Activated CD8-positive, alpha-beta memory T cell treated with anti-CD3 and anti-CD28 coated beads for 4 hours (primary cell): ENCODE measurements at places on chromosomes 3 and 15.
A peak's percentile ranks its signal among the peaks of the same experiment; 100 is the strongest.

DNA sequence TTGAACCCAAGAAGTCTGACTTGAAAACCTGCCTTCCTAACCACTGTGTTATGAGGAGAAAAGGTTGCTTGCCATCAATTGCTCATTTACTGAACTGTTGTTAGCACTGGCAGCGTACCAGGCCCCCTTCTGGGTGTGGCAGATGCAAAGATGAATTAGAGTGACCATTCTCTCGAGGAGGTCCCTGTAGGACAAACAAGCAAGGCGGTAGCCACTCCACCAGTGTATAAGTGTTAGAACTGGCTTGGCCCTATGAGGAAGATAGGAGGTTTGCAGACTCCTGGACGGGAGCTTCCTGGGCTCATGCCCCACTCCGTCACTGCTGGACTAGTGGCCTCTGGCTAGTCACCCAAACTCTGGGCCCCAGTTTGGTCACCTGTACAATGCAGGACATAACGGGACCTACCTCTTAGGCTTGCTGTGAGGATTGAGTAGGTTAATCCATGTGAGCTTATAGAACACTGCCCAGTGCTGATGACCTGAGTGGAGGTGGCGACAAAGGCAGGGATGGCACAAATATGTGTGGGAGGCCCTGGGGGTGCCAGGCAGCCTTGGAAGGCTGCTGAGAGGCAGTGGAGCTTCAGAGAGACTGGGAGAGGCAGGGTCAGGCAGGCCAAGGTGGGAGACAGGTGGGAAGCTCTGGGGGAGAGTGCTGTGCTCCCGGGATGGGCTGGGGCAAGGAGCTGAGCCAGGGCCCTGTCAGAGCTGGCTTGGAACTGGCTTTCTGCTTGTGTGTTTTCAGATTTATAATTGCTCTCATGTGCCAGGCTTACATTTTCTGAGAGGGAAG, 145.9 kb downstream of the DNAJB8 start:
- DNase-seq: no peak

DNA sequence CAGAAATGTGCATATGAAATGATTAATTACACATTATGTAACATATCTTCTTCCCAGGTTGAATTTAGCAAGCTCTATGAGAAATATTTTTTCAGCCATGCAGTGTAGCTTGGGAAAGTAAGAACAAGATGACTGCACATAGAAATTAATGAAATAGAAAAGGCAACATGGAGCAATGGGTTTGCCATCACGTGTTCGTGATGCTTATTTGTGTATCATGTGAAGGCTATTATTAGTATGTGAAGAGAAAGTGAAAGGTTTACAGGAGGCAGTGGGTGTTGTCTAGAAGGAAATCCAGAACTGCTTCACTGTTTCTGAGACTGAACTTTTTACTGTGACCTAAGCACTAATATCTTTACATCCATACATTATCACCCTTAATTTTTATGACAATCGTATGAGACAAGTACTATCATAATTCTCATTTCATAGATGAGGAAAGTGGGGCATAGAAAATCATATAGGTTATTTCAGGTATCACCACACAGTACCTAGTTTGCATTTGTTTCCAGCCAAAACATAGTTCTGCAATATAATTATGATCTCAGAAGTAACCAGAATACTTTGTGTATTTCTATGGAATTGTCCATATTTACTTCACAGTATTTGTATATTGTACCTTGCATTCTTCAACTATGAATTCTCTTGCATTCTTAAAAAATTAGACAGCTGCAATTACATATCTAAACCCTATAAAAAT, 14.9 kb downstream of the SERPINI1 start:
- DNase-seq: no peak

- DNase-seq: no peak
These were observed 146.9 kb downstream of the ERC2 start for GRCh38 chr3:56321383-56321782.

GRCh38 chr3:172239218-172239790, 199.9 kb downstream of the FNDC3B start:
- no peak for DNase-seq

GRCh38 chr15:51649659-51650521, 27.3 kb upstream of the DMXL2 start:
- peak; percentile 3 for DNase-seq

DNA sequence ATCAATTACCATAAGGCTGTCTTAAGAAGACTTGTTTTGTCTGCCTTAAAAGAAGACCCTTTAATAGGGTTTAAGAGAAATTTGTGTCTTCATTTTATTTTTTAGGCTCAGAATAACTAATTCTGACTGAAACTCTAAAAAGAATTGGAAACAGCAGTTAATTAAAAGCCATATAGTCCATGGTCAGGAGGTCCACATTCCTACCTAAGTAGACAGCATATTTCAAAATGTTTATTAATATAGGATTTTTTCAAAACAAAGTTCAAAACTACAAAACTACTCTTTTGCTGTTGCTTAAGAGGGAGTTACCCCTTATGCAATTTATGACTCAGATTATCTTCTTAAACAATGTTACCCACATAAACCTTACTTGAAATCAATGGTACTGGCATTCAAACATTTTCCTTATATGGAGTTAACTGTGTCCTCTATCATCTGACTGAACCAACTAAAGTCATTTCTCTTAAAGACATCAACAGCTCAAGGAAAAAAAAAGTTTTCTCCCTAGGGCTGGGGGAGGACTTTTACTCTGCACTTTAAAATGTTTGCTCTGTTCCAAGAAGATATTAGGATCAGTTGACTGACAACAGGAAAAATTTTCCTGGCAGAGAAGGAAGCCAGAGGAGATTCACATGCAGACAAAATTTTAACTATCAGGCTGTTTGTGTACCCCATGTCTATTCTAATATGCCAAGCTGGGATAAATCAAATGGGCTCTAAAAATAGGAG, 56.8 kb upstream of the NANOGP8 start:
- DNase-seq: no peak

DNA sequence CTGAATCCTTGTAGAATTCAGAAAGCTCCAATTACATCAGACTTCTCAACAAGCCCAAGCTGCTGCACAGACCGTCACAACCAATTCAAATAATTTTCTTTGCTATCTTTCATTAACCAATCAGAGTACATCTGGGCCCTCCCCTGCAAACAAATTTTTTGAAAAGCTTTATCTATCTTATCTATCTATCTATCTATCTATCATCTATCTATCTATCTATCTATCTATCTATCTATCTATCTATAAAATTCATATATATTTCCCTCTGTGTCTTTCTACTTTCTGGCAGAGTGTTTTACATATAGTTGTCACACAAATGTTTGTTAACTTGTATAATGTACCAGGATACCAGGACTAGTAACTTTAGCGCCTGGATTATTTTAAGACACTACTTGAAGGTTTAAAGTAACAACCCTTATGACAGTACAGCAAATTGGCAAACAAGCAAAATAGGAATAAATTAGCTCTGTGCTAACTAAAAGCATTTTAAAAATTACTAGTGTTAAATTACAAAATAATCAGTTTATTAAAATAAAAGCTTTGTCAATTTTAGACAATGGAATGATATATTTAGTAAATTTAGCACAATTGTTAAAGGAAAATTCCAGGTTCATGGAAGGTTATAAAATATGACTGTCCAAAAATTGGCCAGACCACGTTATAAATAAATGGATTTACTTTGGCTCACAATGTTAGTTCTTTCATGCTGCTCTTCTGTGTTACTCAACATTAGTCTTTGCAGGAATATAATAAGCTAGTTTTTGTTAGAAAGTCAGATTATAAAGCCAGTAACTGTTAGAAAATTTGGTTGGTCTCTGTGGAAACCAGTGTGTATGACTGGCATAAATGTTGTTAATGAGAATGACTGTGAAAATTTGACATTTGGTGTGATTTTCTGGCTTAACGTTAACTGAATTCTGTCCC, 138.6 kb downstream of the SUCNR1 start:
- DNase-seq: no peak

GRCh38 chr15:44810237-44810636, 73.9 kb downstream of the TRIM69 start:
- no peak for DNase-seq

DNA sequence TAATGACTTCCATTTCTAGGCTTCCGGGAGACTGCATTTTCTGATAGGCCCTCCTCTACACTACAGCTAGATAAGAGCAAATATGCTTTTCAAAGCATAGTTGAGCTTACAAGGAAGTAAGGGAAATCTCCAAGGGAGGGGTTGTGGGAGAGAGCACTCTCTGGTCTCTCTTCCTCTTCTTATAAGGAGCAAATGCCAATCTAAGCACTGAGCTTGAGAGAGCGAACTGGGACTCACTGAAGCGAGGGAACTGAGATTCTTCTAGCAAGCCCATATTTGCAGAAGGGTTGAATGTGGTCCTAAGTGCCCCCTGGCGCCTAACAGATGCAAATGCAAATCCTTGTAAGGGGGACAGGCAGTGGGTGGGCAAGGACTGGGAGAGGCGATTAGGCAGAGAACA, 164.8 kb downstream of the ERC2 start:
- no peak for DNase-seq

DNA sequence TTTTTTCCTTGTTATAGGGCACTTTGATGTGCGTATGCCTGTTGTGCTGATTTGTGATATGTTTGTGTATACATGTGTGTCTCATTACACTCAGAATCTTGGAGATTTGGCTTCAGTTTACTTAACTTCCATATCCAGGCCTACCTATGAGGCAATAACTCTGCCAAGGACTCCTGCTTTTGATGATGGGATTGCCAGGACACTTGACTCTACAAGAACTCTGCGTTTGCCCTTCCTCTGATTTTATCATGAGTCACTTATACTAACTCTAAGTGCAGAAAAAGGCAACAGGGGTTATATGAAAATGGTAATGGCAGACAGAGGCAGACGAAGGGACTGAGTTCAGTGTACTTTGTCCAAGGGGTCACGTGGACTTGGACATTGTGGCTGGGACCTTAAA, 33.6 kb downstream of the MCTP2 start:
- no peak for DNase-seq

DNA sequence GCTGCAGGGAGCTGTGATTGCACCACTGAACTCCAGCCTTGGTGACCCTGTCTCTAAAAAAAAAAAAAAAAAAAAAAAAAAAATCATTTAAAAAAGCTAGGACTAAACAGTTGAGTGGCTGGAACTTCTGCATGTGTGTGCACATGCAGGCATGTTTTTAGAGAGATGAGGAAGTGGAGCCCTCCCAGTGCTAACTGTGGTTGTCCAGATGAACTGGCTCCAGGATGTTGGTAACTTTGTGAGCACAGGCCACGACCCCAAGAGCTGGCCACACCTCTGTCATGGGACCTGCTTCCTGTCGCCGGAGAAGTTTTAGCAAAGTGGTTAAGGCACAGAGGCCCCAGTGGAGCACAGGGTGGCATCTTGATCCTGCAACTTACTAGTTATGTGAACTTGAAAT, 27.0 kb downstream of the CHCHD6 start:
- DNase-seq: no peak

- DNase-seq: no peak
These were observed 48.8 kb downstream of the ALDH1A2 start for GRCh38 chr15:58016581-58017175.

DNA sequence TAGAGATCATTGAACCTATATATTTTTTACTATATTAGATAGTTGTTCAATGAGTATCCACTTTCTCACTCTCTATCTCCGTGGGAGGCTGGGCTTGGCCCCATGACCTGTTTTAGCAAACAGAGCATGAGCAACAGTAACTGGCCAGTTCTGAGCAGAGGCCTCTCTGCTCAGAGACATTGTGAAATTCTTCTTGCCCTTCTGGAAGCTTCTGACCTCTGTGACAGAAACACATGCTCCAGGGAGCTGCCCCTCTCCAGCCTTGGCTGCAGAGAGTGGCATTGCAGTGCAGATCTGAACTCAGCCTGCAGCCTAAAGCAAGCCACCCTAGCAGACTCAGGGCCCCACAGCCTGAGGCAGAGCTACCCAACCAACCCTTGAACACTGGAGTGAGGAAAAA, 20.5 kb downstream of the FAM240A start:
- no peak for DNase-seq

- DNase-seq: no peak
These were observed 20.7 kb upstream of the MRPS22 start for GRCh38 chr3:139323146-139323545.

GRCh38 chr15:71807125-71807629, 3.2 kb upstream of the NR2E3 start:
- DNase-seq: no peak

DNA sequence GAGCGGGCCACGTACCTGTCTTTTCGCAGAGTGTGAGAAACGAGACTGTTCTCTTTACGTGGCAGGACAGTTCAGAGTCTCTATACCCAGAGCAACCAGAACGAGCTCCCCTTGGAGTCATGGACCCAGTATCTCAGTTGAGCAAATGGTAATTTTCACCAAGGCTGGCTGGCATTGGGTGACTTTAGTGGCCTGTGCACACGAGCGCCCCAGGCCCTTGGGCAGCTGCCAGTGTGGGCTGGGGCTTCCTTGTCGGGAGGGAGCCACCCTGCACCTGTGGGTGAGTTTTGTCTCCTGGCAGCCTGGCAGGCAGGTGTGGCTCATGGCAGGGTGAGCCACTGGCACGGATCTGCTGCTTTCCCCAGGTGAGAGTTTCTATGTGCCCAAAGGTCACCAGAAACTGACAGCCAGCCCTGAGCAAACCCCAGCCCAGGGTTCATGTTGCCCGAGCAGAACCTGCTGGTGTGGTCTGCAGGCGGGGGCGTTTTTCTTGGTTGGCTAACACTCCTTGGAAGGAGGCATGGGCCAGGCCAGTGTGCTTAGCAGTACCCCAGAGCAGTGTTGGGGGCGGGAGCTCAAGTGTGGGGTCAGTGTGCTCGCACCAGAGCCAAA, 135.0 kb downstream of the TJP1 start:
- DNase-seq: no peak

GRCh38 chr3:52552089-52552488, 15.7 kb downstream of the UQCC5 start:
- DNase-seq: no peak

DNA sequence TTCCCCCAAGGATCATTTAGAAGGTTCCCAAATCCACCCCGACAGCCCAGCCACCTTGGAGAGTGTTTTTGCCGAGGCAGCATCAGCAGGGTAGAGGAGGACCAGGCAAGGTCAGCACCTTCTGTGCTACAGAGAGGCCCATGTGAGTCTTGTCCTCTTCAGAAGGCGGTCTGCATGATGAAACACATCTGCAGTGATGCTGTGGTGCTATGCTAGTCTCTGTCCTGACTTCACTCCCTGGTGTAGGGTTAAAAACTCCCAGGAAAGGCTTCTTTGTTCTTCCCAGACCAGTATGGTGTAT, 87.9 kb downstream of the ITPR1 start:
- no peak for DNase-seq

GRCh38 chr3:21271606-21272016, 479.4 kb downstream of the ZNF385D start:
- DNase-seq: no peak
